Effector CD4-positive, alpha-beta T cell (primary cell): ENCODE measurements at places on chromosomes 4 and X.

DNA sequence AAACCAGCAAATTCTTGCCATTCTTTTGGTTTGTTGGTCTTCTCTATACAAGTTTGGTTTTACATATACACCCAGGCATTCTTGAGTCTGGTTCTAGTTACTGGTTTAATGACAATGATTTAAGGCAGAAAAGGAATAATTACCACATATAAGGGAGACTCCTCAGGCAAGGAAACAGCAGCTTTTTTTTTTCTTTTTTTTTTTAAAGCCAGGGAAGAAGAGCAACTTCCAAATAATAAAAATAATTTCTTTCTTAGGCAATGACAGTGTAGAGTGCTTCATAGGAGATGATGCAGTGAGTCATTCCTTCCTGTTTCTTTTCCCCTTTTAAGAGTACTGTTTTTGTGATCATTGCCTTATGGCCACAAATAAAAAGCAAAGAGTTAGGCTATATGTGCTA, 289.7 kb downstream of the DKK2 start:
- DNase-seq, result no peak

DNA sequence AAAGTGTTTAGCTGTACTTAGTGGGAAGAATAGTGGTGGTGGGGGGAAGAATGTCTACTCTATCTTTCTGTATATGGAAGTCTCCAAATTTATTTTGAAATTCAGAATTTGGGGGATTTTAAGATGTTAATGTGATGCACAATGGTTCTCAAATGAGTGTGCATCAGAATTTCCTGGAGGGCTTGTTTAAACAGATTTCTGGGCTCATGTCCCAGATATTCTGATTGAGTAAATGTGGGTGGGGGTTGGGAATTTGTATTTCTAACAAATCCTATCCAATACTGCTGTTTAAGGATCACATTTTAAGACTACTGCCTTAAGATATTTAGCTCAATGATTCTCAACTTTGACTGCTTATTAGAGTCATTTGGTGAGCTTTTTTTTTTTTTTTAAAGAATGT, 15.1 kb upstream of the INTS6L start:
- no peak for DNase-seq

DNA sequence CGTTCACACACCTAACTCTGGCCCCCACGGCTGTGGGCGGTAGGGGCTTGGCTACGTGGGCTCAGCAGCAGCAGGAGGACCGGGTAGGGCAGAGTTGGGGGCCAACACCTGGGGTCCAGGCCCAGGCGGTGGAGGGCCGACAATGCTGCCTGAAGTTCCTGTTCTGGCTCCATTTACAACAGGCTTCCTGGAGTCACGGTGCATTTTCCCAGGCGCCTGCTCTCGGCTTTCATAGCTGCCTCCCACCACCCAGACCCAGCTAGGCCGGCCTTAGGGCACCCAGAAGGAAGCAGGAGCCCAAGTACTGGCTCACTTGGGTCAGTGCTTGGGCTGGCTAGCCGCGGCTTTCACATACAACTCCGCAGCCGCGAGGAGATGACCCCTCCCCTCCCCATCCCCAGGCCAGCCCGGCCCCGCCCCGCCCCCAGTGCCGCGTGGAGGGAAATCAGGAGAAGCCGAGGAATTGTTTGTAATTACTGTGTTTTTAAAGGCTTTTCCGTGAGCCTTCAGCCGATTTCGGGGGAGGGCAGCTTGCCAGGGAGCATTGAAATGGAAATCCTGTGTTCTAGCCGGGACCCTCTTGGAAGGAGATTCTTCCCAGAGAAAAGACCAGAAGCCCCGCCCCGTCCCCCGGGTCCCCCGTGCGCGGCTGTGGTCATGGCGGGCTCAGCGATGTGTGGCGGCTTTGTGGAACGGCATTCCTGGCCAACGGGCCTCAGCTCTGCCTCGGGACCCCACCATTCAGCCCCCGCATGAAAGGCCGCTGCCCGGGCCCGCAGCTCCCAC, 28.5 kb downstream of the PJA1 start:
- no peak for DNase-seq

- no peak for DNase-seq
Measured at GRCh38 chrX:30831082-30831481, 58.0 kb downstream of the TAB3 start.

DNA sequence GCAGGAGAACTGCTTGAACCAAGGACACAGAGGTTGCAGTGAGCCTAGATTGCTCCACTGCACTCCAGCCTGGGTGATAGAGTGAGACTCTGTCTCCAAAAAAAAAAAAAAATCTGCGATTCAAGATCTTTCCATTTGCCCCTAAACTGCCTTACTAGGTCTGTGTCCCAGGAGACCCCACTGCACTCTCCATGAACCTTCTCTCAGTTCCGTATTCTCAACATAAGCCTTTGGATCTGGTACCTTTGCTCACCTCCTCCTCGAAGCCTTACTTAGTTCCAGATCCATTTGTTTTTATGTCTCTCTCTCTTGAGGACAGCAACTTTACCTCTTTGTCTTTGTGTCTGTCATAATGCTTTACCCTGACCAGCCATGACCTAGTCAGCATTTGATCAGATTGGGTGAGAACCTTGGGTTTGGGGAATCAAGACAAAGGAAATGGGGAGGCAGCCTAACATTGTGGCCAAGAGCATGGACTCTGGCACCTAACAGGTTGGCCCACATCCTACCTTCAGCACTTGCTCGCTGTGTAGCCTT, 33.7 kb downstream of the BST1 start:
- DNase-seq, result no peak

DNA sequence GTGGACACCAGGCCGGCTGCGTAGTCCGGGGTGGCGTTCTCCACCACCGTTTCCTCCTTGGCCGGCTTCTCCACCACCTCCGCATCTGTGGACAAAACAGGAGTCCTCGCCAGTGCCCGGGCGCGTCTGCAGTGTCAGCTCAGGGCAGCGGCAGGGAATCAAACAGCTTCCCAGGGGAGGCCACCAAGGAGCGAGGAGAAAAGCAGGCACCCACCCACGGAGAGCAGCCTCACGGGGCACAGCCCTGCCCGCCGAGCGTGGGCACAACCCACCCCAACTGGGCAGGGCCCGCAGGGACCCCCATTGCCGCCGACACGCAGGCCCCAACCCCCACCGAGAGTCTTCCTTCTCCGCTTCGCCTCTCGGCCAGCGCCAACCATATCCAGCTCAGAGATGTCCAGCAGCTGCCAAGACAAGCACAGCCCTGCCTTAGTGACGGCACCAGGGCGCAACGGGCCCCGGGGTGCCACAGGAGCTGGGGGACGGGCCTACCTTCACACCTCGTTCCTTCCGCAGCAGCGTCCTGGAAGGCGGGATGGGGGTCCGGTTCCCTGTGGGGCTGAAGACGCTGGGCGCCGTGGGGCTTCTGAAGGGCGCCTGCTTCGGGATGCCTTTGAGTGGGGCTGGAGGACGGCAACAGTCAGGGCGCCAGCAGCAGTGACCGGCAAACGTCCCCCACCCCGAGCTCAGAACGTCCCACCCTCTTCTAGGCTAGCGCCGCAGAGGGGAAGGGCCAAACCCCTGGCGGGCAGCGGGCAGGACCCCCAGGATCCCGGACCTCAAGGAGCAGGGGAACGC, 22.8 kb downstream of the NELFA start:
- DNase-seq, result no peak

DNA sequence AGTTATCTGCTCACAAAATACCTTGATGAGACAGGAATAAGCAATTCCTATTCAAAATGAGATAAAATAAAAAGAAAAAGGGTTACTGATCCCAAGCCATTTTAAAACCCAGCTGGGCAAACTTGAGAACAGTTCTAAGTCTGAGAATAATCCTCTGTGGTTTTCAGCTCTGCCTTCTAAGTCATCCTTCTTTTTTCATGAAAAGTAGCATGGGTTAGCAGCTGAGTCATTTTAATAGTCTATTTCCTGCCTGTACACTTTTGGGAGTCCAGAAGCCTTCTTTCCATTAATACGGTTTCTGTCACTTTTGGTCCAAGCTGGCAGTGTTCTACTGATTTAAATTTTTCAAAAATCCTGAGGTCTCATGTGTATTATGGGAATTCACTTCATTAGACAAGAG, 374.3 kb downstream of the IQCM start:
- DNase-seq, result no peak

DNA sequence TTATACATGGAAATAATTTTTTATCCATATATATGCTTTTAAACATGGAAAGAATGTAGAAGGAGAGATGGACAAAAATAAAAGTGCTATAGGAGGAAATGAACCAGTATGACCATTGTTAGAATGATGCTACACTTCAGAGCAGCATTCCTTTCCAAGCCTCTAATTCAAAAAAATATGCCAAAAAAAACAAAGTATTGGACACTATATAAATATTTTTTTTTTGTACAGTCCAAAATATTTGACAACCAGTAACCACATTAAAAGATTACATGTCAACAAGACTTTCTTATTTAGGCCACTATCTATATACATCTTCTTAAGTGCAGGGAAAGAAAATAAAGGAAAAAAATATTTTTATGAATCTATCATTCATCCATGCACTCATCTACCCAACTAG, 198.6 kb downstream of the LRBA start:
- no peak for DNase-seq

- DNase-seq, result no peak
Measured at GRCh38 chrX:110491846-110492620, 133.4 kb downstream of the RTL9 start.

GRCh38 chr4:14217401-14217800, 589.9 kb upstream of the BOD1L1 start:
- DNase-seq, result no peak

GRCh38 chrX:131394384-131394783, 105.3 kb upstream of the IGSF1 start:
- no peak for DNase-seq

DNA sequence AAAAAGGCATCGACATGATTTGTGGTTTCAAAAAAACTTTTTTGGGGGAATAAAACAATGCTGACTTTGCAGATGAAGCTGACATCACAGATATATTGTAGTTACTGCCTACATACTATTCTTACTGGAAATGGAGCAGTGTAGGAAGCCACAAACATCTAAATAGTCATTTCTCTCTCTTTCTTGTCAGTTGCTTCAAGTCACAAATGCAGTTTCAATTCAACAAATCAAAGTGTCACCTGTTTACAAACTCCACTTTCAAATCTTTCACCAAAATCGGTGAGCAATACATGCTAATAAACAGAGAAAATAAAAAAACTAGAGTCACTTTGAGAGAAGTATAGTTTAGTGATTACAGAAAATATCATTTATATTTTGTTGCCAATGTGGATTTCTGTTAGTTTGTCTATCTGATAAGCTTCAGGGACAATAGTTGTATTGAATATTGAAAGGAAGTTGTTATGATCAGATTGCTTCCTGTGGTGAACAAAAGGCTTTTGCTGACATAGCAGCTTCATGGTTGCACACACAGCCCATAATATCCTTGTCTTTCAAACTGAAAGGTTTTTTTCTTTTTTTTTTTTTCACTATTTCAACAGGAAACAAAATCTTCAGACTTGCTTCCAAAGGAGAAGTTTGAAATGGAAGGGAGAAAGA, 49.7 kb upstream of the PTPN13 start:
- no peak for DNase-seq

- no peak for DNase-seq
Measured at GRCh38 chr4:25874655-25875054, 11.9 kb upstream of the SEL1L3 start.

GRCh38 chr4:148076964-148077363, 345.1 kb downstream of the ARHGAP10 start:
- no peak for DNase-seq

- no peak for DNase-seq
Measured at GRCh38 chr4:99205153-99205979, 13.7 kb downstream of the ADH6 start.

- no peak for DNase-seq
Measured at GRCh38 chr4:135508006-135508714, 1306.6 kb upstream of the PABPC4L start.

- no peak for DNase-seq
Measured at GRCh38 chr4:102580463-102580842, 79.3 kb downstream of the NFKB1 start.

DNA sequence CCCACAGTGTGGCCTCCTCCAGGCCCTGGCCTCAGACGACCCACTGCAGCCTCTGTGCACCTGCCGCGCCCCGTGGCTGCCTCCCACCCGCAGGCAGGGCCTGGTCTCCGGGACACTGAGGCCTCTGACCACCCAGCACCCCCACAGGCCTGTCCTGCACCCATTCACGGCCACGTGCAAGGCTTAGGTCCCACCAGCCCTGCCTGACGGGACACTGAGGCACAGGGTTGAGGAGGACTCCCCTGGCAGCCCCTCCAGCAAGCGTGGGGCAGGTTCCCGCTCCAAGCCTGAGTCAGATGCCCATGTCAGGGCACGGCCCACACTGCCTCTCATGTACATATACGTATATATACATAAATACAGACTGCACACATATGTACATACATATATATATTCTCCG, 23.5 kb downstream of the NELFA start:
- no peak for DNase-seq
